ENCODE measurements at places on chromosomes 6 and 20.
A peak's percentile ranks its signal among the peaks of the same experiment; 100 is the strongest.

DNA sequence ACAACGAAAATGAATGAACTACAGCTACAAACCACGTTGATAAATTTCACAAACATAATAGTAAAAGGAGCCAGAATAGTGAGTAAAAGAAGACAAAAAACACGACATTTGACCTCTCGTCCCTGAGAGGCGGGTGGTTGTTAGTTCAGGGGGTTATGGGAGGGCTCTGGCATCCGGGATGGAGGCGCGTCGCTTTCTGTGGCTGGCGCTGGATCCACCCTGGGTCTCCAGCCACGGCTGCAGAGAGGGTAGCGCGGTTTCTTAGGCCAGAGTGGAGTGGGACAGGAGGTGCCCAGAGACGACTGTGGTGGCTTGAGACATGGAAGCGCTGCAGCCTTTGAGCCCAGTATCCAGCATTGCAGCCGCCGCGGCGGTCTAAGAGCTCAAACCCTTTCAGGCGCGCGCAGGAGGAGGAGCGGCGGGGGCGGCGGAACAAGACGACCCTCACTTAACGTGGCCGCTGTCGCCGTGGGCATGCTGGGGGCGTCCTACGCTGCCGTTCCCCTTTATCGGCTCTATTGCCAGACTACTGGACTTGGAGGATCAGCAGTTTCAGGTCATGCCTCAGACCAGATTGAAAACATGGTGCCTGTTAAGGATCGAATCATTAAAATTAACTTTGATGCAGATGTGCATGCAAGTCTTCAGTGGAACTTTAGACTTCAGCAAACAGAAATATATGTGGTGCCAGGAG lies 3.7 kb upstream of the ZSCAN23 start:
- DNase-seq: no peak

- DNase-seq: no peak
These were observed 9.7 kb downstream of the TULP4 start for GRCh38 chr6:158321960-158322359.

DNA sequence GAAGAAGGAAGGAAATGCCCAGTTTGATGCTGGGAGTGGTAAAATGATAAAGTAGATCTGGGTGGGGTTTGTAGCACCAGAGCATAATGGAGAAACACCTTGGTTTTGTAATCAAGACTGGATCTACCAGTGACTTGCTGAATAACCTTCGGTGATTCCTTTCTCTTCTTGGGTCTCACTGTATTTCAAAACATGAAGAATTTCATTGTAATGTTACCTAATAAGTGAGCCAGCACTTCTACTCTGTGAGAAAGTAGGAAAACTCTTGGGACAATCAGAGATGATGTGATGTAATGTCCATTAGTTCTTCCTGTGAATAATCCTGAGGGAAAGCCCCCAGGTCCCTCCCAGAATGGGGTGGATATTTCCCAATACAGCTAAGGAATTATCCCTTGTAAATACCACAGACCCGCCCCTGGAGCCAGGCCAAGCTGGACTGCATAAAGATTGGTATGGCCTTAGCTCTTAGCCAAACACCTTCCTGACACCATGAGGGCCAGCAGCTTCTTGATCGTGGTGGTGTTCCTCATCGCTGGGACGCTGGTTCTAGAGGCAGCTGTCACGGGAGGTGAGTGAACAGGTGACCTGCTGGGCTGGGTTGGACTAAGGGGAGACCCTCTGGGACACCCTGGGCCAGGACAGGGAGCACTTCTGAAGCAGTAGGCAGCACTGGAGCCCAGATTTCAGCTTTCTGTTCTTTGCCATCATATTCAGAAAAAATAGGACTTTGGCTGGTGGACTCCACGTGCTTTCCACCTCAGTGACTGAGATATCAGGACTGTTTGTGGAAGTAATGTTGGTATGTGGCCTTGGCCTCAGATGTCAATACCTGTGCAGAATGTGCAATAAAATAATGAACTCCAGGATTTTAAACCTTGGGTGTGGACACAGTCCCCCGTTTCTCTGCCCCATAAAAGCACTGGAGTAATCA lies at the start of gene PI3:
PI3 (plus strand) TSS at position 469 of the 931 bp plus-strand sequence; CDS start at position 490, 21 bp downstream.
- no peak for DNase-seq

GRCh38 chr20:3135507-3136070 lies 24.1 kb downstream of the FASTKD5 start:
- no peak for DNase-seq

GRCh38 chr6:40881501-40881900 lies 157.5 kb downstream of the UNC5CL start:
- DNase-seq: no peak

- DNase-seq: no peak
These were observed 91.3 kb upstream of the ADGRF1 start for GRCh38 chr6:47133230-47134000.

GRCh38 chr20:2244993-2245392 lies 50.8 kb upstream of the TGM3 start:
- DNase-seq: no peak

- peak; percentile 87 for DNase-seq
These were observed 84.5 kb downstream of the CHD6 start for GRCh38 chr20:41533537-41534136.

DNA sequence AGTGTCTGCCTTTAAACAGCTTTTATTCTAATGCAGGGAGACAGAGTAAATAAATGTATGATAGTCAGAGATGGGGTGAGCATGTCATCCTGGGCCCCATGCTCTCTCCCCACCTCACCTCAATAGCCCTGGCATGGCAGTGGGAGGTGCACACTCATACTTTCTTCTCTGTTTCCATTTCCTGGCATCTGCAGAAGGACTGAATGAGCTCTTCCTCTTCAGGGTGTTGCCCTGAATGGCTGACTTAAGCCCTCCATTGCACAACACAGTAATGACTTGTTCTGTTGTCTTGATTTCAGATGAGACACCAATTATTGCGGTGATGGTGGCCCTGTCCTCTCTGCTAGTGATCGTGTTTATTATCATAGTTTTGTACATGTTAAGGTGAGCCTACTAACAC lies 57.0 kb upstream of the GNRH2 start:
- DNase-seq: no peak

GRCh38 chr6:34462551-34462971 lies 3.3 kb upstream of the PACSIN1 start:
- peak; percentile 56 for DNase-seq

GRCh38 chr6:157711060-157711459 lies 112.0 kb upstream of the SNX9 start:
- DNase-seq: no peak

DNA sequence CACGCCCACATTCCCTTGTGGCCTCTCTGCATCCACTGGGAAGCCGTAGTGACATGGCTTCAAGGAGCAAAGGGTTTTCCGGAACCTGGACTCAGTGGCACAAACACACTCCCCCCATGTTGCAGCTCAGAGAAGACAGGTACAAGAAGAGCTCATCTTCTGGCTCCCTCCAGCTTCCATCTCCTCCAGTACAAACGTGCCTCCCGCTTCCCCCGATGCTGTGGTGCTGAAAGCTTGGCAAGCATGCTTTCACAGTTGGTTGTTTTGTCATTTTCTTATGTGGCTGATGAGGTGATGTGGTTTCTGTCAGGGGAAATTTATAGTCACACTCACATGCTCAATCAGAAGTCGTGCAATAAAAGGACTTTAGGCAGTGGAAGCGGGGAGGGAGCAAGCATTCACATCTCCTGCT lies 258.5 kb downstream of the KIF16B start:
- DNase-seq: no peak

- DNase-seq: no peak
These were observed 110.1 kb downstream of the ADTRP start for GRCh38 chr6:11668455-11668854.

DNA sequence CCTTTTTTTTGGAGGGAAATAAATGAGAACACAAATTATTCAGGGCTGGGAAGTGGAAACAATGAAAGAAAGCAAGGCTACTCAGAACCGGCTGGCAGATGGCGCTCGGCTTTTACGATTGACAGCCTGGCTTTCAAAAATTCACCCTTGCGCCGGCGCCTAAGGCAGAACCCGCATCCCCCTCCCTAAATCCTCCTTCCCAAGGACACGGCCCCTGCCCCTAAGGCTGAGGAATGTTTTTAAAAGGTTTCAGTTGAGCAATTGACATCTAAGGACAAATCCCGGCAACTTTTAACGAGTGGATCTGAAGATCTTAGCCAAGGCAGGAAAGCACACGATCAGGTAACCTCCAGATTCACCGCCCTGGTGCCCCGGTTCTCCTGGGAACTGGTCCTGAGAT lies 16.3 kb downstream of the GNAS start:
- no peak for DNase-seq

- DNase-seq: no peak
These were observed 96.3 kb upstream of the GCM1 start for GRCh38 chr6:53244958-53245357.

- DNase-seq: peak; percentile 80
These were observed 542.3 kb downstream of the QKI start for GRCh38 chr6:163956571-163957407.

DNA sequence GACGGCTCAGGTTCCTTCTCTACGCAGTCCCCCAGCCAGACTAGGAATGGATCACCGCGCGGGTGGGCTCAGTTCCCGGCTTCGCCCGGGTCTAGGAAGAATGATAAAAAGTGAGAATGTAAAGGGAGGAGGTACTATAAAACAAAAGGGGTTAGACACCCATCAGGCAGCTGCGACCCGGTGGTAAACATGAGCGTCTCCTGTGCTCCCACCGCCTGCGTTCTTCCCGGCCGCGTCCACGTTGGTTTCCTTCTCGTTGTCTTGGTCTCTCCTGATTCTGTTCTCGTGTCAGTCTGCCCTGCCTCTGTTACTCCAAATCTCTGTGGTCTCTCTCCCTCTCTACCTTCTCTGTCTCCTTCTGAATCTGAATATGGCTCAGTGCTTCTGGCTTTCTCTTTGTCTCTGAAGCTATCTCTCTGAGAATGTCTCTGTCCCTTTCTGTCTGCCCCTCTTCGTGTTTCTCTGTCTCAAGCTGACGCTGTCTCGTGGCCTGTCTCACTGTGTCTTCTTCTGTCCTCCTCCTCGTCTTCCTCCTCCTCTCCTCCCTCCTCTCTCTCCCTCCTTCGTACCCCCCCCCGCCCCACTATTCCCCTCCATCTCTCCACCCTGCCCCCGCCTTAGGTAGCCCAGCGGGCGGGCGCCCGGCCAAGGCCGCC lies 41.6 kb upstream of the FOXP4 start:
- peak; percentile 82 for DNase-seq

DNA sequence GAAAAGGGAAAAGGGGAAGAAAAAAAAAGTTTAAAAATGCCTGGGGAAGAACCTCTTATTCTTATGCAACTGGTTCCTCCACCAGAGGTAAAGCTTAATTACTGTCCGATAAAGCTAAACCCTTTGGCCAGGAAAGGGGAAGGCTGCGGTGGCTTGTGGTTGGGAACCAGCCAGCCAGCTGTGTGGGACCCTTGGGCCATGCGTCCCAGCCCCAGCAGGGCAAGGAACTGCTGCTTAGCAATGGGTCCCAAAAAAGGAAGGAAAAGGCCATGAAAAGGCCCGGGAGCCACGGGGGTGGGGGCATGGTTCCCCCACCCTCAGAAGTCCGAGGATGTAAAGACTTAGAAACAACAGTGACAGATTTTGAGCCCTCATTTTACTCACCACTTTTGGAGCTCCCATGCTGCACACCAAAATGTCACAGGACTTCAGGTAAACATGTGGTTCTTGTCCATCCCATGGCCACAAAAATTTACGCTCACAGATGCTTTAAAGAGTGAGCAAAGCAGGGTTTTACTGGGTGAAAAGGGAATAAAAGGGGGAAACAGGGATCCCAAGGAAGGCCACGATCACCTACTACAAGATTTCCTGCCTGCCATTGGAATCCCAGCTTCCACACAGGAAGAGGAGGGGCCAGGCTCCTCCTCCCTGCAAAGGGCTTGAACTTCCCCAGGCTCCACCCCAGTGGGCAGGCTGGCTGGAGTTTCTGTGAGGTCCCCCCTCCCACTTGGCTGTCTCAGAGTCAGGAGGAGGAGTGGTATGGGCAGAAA lies 1234.7 kb upstream of the GJE1 start:
- DNase-seq: no peak

DNA sequence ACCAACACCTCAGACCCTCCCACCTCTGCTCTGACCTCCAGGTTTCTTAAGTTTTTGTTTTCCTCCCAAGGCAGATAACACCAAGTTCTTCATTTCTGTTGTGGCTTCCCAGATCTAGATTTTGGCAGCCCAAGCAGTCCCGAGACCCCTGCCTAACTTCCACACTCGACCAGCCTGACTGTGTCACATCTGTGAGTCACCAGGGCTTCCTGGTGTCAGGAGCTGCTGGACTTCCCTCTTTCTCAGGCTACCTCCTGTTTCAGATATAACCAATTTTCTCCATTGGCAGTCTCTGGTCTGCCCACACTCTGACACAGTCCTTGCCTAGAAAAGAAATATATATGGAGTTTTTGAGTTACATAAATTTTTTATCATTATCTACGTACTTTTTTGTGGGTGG lies 46.1 kb upstream of the CCN6 start:
- DNase-seq: no peak

GRCh38 chr20:19543101-19543500 lies 215.0 kb upstream of the RIN2 start:
- DNase-seq: no peak

GRCh38 chr20:63100174-63100925 lies 93.6 kb upstream of the BHLHE23 start:
- no peak for DNase-seq

GRCh38 chr6:36115412-36115811 lies 14.9 kb upstream of the MAPK13 start:
- no peak for DNase-seq

DNA sequence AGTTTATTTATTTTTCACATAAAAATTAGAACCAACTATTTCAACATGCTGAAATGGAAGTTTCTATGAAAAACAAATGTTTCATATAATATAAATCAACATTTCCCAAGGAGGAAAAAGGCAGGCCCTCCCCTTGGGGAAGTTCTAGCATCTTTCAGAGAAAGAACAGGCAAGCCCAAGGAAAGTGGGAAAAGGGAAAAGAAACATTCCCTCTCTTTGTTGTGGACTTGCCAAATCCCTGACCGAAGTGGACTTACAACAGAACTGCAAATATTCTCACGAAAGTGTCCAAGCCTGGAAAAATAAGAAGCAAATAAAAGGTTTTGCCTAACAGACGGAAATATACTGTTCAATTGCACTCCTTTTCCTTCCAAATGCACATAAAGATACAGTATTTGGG lies 214.4 kb downstream of the ATXN1 start:
- DNase-seq: no peak

DNA sequence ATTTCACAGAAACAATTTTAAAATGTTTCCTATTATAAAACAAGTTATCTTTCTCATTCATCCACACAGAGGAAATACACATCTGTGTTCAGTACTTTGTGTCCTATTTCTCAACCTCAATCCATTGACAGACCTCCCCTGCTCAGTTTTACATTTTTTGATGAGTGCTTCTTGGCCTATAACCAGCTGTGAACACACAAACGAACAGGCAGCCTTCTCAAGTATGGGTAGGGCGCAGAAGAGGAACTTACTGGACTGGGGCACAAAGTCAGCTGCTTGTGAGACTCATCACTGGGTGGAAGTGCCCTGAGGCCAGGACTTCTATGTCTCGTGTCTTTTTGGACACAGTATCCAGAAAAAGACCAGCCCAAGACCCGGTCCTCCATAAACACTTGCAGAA lies 2.8 kb downstream of the RPS6KA2 start:
- DNase-seq: no peak

- no peak for DNase-seq
These were observed 37.6 kb downstream of the GPLD1 start for GRCh38 chr6:24451581-24452388.

GRCh38 chr20:60049601-60050000 lies 91.4 kb downstream of the CDH26 start:
- no peak for DNase-seq

GRCh38 chr6:141472162-141472928 lies 660.4 kb upstream of the GJE1 start:
- no peak for DNase-seq

Data from NCI-H2029 treated with DMSO at 0.1 percent for 48 hours (cell line).